ENCODE measurements at places on chromosomes 12 and 14.
A peak's percentile ranks its signal among the peaks of the same experiment; 100 is the strongest.

DNA sequence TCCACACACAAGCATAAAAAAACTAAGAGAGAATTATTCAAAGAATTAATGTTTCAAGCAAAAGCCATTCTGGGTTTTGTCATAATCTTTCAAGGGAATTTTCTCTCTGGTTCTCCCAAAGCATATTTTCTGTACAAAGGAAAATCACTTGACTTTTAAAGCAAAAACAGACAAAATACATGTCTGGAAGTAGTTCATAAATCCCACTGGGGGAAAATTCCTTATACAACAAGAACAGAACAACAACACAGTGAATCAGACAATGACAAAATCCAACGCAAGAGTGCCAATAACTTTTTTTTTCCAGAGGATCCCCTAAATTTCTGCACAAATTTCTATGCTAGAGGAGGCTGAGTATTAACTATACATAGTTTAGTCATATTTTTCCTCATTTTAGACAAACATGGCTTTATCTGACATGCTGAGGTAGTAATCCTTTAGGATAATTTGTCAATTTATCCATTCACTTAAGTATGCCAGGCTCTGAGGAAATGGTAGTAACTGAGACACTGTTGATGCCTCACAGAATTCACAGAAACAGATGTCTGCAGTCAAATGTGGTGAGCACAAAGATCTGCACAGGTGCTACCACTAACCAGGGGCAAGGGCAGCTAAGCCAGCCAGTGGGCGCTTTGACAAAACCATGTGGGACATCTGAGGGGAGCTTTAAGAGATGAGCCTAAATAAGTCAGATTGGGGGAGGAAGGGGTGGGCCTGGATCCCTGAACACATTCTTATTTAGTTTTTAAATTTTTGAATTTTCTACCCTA, 38.0 kb downstream of the GRIP1 start:
- no peak for DNase-seq

DNA sequence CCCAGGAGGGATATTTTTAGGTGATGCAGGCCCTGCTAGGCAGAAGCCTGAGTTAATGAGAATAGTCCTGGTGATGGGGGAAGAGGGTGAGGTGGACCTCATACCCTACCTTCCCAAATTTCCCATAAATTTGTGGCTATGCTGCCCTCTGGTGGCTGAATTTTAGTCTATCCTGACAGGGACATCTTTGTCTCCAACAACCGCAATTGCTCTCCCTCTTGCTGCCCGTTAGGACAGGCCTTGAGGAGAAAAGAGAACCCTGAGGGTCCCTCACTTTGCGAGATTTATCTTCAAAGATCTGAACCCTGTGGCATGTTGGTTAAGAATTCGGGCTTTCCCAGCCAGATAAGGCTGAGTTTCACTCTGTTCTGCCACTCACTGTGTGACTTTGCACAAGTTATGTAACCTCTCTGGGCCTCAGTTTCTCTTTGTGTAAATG, 9.8 kb upstream of the ZNF385A start:
- DNase-seq, result peak; percentile 69

DNA sequence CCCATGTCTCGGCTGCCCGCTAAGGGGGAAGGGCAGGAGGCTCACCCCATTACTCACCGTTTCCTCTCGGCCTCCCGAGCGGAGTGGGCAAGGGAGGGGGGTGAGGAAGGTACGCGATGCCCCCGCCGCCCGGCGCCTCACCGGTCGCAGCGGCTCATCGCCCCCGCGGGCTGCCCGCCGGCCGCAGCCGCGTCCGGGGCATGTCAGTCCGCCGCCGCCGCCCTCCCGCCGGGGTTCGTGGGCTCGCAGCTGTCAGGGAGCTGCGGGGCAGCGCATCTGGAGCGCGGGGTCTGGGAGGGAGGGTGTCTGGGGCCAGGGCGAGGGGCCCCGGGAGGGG, 461 bp downstream of the SLC8A3 start:
- no peak for DNase-seq

GRCh38 chr12:45517381-45517780, 212.1 kb upstream of the ARID2 start:
- DNase-seq, result no peak

DNA sequence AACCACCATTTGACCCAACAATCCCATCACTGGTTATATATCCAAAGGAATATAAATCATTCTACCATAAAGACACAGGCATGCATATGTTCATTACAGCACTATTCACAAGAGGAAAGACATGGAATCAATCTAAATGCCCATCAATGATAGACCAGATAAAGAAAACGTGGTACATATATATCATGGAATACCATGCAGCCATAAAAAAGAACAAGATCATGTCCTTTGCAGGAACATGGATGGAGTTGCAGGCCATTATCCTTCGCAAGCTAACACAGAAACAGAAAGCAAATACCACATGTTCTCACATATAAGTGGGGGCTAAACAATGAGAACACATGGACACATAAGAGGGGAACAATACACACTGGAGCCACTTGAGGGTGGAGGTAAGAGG, 15.7 kb downstream of the CAPRIN2 start:
- no peak for DNase-seq

DNA sequence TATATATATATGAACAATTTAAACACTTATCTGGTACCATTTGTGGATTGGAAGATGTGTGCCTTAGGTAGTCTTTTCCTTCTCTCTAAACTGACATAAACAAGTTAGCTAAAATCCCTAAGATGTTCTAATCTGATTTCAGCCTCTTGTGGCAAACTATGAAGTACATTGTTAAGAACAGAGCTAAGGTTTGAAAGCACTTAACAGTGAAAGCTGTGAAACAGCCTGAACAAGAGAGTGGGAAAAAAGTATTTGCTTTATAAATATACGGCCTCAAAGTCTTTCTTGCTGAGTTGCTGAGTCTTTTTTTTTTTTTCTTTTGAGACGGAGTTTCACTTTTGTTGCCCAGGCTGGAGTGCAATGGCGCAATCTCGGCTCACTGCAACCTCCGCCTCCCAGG, 53.7 kb upstream of the PELI2 start:
- DNase-seq, result no peak

- DNase-seq, result no peak
These were observed 20.9 kb upstream of the ATP5MC2 start for GRCh38 chr12:53696655-53697331.

GRCh38 chr12:14322403-14322802, 43.1 kb upstream of the ATF7IP start:
- DNase-seq, result no peak

- DNase-seq, result no peak
These were observed 49.3 kb downstream of the TMEM30B start for GRCh38 chr14:61231810-61232209.

DNA sequence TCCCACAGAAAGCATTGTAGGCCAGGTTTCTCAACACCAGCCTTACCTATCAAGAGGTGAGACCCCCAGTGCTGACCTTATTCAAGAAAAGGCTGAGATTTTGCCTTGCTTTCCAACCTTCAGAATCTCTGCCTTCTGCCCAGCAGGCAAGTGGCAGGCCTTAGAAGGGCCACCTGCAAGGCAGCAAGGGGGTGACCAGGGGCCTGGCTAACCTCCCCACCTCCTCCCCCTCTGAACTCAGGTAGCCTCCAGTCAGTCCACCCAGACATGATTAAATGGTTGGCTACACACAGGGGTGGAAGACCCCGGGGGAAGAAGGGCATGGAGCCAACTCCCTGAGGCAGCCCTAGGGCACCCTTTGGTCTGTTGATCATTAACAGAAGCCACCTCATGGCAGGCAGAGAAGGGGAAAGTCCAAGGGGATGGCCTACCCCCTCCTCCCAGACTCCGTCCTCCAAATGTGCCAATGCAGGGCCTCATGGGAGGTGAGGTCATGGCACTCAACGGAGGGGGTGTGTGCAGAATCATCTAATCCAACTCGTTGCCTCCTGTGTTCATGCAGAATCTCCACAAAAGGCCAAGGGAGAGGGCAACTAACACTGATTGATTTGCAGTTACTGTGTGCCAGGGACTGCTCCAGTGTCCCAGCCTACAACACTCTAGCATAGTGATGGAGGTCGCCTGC, 8.5 kb downstream of the ZFP36L1 start:
- no peak for DNase-seq

DNA sequence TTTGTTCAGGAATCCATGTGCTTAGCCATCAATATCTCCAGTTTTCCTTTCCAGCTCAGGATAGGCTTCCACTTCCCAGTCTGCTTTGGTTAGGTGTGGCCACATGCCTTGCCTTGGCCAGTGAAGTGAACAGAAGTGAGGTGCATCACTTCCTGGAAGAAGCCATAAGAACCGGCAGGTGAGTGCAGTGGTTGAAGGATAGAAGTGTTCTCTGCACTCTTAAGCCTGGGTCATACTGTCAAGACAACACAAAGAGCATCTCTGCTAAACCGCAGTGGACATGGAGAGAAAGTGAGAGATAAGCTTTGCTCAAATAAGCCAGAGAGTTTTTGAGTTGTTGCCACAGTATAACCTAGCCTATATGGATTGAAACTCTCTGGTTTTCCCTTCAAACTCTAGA, 11.4 kb downstream of the GNG2 start:
- no peak for DNase-seq

- no peak for DNase-seq
These were observed 61.5 kb downstream of the DHRS2 start for GRCh38 chr14:23697680-23698079.

DNA sequence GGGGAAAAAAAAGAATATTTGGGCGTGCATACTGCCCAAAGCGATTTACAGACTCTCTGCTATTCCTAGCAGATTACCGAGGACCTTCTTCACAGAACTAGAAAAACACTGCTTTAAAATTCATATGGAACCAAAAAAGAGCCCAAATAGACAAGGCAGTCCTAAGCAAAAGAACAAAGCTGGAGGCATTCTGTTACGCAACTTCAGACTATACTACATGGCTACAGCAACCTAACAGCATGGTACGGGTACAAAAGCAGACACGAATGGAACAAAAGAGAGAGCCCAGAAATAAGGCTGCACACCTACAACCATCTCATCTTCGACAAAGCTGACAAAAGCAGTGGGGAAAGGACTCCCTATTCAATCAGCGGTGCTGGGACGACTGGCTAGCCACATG, 56.7 kb downstream of the TRAF3 start:
- no peak for DNase-seq

DNA sequence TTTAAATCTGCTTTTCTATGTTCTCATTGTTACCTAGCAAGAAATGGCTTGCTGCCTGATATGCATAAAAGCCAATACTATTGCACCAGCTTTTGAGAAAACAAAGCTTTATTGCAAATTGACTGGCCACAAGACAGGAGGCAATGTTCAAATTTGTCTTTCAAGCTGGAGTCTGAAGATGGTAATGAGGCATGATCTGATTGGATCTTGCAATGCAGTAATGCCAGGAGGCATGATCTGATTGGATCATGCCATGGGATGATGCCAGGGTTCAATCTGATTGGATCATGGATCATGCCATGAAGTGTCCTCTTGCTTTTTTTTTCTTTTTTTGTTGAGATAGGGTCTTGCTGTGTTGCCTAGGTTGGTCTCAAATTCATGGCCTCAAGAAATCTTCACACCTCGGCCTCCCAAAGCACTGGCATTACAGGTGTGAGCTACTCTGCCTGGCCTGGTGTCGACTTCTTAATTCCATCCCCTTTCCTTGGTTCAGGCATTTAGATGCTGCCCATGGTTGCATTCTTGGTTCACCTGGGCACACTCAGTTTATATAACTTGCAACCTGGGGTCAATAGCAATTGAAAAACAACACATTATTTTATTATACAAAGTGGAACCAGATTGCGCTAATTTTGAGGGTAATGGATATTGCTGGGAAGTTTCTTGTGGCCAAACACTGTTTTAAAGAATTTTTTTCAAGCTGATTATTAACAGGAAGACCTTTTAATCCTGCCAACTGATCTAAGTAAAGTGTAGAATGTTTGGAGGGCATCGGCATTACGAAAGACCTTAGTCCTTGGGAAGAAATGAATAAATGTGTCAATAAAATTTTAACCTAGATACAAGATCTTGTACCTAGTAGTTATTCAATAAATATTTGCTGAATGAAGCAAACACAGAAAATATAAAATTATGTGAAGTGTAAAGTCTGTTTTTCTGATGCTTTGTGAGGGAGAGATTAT, 38.8 kb downstream of the HSD17B6 start:
- no peak for DNase-seq

DNA sequence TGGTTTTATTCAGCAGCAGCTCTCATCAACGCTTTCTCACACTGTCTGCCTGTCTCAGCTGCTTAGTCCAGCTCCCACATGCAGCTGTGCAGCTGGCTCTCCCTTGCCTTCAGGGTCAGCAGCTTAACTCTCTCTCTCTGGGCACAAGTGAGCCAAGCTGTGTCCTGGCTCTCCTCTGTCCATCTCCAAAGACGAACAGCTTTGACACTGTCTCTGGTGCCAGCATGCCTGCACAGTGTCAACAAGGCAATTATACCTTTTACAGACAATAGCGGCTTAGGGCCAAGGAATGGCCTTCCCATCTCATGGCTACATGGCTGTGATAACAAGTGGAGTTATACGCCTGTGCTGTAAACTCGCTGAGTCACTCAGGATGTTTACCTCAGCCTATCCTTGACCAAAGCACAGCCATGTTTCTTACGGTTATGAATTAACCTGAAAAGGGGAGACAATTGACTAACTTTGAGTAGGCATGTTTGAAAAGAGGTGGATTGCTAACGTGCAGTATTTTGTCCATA, 38.4 kb upstream of the MANSC4 start:
- no peak for DNase-seq

DNA sequence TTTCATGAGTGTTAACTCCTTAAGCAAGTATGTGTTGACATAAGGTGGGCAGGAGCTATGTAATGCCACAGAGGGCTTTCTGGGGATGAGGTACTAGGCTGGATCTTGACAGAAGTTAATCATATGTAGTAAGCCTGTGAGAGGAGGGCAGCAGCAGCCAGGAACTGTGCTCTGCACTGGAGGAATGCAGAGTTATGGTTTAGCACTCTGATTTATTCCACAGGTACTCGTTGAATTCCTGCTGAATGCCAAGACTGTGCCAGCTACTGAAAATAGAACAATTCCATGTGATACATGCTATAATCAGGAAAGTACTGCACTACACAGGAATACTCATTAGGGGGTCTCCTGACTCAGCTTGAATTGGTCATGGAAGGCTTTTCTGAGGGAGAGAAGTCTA, 58.7 kb downstream of the SUSD6 start:
- no peak for DNase-seq

DNA sequence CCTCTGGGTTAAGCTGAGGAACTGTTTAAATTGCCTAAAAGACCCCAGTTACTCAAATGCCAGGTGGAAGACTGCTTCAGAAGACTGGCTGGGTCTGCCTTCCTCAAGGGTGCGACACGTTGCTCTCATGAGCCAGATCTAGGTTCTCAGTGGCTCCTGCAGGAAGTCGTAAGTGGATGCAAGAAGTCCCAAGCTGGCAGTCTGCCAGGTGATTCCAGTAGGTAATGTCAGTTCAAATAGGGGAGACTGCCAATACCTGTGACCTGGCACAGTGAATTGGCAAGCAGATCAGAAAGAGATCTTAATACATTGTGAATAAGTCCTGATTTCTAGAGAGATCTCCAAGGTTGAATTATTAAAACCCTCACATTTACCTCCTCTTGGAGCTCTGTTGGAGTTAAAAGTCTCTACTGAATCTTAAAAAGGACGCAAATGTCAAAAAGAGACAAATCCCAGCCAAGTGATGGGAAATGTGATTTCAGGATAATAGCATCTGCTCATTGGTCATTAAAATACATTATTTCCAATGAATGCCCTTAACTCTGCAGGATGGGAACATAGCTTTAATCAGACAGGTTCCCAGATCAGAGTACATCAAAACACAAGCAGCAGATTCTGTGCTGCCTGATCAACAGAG, 98.8 kb upstream of the FRMD6 start:
- DNase-seq, result no peak
